NCI-H774 (cell line): ENCODE measurements at places on chromosomes 2 and 18.

DNA sequence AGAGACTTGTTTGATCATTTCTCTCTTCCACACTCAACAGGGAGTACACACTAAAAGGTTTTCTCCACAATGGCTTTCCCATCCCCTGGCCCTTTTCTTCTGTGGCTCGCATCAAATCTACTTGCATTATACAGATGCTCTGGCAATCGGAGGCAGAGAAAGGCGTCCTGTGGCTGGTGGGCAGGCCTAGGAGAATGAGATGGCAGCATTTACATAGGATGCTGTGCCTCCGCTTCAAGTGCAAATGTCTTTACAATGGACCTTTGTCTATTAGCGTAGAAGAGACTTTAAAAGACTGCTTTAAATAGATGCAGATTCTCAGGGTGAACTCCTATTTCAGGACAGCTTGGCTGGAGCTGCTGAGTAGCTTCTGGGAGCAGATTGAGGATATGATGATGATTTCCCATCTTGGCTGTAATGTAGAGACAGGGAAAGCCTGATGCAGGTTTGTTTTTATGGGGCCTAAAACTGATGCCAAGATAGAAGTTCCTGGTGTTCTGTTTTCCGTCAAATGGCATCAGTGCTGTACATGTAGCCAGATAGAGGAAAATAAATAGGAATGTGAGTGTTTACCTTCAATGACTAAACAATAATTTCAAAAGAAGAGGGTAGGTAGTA is 423.4 kb downstream of the RND3 start:
- DNase-seq: no peak

DNA sequence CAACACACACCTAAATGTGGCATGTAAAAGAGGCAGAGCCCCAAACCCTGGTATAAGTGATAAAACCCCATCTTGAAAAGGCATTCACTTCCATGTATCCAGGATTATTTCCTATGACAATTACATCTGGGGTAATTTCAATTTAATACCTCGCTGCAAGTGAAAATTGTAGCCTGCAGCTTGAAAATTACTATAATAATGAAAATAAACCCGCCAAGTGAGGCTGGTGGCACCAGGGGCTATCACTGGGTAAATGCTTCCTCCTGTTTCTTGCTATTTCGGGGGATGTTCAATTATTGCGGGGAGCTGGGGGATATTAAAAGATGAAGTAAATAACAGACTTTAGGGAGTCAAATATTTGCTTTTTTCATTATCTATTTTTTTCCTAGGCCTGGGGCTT is 159.5 kb upstream of the CAPN13 start:
- no peak for DNase-seq

GRCh38 chr2:151182899-151183809 is 78.5 kb downstream of the RBM43 start:
- DNase-seq: no peak

DNA sequence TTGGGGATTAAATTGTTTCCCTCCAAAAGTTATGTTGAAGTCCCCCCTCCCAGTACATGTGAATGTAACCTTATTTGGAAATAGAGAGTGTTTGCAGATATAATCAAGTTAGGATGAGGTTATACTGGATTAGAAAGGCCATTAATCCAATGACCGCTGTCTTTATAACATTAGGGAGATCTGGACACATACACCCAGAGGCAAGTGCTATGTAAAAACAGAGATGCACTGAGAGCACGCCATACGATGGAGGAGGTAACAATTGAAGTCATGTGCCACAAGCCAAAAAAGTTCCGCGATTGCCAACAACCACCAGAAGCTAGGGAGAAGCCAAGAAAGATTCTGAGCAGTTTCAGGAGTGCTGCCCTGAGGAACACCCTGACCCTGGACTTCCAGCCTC is 153.3 kb downstream of the RNF144A start:
- no peak for DNase-seq

- DNase-seq: no peak
Observed at GRCh38 chr2:67526283-67526682, 129.2 kb downstream of the ETAA1 start.

- DNase-seq: no peak
Observed at GRCh38 chr18:22467760-22468553, 50.2 kb upstream of the CTAGE1 start.

DNA sequence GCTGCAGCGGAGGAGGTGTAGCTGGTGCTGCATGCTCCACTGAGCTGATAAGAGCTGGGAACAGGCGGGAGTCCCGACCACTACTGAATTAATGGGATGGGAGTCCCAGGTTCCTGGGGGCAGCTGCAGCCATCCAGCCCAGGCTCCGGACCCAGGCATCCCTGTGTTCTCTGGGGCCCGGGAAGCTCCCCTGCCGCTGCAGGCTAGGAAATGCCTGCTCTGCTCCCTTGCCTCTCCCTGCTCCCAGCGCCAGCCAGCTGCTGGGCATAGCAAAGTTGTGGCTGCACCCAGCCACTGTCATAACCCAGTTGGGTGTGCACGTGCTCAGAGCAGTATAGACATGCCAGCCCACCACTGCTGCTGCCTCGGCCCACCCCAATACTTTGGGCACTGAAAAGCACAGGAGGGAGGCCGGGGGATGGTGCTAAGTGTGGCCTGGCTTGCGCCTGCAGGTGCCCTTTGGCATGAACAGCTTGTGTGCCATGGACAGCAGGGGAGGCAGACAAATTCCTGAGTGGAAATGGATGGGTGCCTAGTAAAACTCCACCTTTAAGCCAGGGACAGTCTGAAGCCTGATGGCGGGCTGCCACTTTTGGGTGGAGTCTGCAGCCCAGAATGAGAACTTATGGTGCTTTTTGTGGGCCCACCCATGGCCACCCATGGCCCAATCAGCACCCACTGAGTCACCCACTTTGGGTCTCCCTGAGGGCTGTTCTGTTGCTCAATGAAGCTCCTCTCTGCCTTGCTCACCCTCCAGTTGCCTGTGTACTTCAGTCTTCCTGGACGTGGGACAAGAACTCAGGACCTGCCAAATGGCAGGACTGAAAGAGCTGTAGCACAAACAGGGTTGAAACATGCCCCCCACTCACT is 219.3 kb upstream of the TMEFF2 start:
- no peak for DNase-seq
